ENCODE measurements at places on chromosomes 11 and 22.

DNA sequence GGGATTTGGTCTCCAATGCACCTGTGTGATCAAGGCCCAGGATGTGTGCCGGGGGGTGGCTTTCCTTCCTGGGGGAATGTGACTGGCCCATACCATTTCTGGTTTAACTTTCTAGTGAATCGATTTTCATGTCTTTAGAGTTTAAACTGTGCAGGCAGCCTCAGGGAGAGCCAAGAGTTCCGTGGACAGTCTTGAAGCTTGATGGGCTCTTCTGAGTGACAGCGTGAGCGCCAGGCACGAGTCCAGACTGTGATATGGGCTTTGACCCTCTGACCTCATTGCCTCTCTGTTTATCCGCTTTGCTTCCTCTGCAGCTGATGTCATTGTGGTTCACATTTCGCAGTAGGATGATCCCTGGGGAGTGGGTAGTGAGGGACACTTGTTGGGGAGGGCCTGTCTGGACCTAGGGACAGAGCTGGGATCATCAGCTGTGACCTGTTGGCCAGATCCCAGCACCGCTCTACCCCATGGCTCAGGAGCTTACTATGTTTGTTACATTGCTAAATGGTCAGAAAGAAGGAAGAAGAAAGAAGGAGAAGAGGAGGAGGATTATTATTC lies 80.6 kb upstream of the CLDN5 start:
- H3K36me3 ChIP-seq: no peaks in the 10 kb centered on the region
- no peak overlapping the region for H3K4me3 ChIP-seq
- no peak for DNase-seq
- no peak overlapping the region for H3K27ac ChIP-seq
- no peaks in the 10 kb centered on the region for H3K27me3 ChIP-seq

DNA sequence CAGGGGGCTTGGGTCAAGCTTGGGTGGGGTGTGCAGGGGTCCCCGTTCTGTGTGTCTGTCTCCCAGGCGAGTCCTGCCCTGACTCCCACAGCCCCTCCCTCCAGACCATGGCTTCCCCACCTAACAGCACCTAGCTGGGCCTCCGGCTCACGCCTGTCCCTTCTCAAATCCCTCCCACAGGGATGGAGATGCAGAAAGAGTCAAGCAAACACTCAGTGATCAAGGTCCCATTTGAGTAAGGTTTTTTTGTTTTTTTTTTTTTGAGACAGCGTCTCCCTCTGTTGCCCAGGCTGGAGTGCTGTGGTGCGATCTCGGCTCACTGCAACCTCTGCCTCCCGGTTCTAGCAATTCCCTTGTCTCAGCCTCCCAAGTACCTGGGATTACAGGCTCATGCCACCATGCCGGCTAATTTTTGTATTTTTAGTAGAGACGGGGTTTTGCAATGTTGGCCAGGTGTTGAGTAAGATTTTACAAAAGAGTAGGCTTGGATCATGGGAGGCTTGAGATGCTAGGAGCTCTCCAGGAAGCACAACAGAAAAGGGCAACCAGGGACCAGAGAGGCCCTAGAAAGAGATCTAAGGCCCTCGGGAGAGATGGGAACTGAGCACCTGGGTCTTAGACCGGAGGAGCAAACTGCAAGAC lies 5.7 kb downstream of the APOBEC3D start:
- no peaks in the 10 kb centered on the region for H3K27me3 ChIP-seq
- peaks cover 7% of the 10 kb centered on the region for H3K4me1 ChIP-seq
- H3K27ac ChIP-seq: no peak overlapping the region
- no peaks in the 10 kb centered on the region for H3K36me3 ChIP-seq
- H3K4me3 ChIP-seq: no peak overlapping the region

DNA sequence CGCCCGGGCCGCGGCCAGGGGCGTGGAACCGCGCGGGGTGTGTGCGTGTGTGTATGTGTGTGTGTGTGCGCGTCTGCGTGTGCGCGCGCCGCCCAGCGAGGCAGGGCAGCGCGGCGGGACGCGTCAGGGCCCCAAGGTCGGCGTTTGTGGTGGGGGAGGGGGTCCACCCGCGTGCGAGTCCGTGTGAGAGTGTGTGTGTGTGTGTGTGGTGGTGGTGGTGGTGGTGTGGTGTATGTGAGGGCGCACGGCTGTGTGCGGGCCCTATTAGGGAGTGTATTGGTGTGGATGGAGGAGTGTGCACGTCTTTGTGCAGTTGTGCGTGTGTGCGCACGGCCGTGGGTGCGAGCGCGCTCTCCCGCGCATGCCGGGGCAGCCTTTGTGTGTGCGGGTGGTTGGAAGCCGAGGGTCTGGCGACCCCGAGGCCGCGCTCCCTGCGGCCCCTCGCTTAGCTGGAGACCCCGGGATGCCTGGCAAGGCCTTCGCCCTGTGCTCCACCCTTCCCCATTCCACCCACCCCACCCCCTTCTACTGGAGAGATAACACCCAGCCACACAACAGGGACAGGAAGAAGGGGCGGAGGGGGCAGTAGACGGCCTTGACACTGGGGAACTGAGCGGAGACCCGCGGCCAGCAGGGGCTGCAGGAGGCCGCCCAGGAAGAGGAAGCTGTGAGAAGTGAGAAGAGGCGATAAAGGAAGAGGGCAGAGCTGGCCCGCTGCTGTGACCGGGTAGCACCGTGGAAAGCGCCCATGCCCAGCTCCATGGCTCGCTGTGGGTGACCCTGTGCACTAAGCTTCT lies 528 bp upstream of the ARRB1 start:
- peaks cover 15% of the 10 kb centered on the region for H3K4me1 ChIP-seq
- no peaks in the 10 kb centered on the region for H3K36me3 ChIP-seq
- DNase-seq: no peak

DNA sequence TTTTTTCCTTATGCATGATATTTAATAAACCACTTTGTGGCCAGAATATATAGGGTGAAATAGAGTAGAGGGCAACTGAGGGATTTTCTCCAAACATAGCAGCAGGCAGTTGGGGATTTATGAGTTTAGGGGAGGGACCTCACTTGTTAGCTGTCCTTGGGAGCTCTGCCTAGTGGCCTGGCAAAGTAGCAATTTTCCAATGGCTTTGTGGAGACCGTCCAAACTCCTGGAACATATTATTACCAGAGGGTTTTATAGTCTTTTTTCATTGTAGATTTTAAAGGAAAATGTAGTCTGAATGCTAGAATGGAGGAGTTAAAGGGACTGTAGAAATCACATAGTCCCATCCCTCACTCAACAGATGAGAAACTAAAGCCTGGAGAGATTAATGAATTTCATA lies 32.3 kb downstream of the AMOTL1 start:
- no peaks in the 10 kb centered on the region for H3K36me3 ChIP-seq
- no peaks in the 10 kb centered on the region for H3K4me1 ChIP-seq
- no peak overlapping the region for H3K27ac ChIP-seq
- DNase-seq: no peak
- no peaks in the 10 kb centered on the region for H3K27me3 ChIP-seq
- no peak overlapping the region for H3K4me3 ChIP-seq

GRCh38 chr22:30033901-30034300 lies 46.4 kb upstream of the HORMAD2 start:
- no peaks in the 10 kb centered on the region for H3K27me3 ChIP-seq
- no peaks in the 10 kb centered on the region for H3K4me1 ChIP-seq
- H3K4me3 ChIP-seq: no peak overlapping the region
- H3K27ac ChIP-seq: no peak overlapping the region
- DNase-seq: no peak
- H3K36me3 ChIP-seq: no peaks in the 10 kb centered on the region

DNA sequence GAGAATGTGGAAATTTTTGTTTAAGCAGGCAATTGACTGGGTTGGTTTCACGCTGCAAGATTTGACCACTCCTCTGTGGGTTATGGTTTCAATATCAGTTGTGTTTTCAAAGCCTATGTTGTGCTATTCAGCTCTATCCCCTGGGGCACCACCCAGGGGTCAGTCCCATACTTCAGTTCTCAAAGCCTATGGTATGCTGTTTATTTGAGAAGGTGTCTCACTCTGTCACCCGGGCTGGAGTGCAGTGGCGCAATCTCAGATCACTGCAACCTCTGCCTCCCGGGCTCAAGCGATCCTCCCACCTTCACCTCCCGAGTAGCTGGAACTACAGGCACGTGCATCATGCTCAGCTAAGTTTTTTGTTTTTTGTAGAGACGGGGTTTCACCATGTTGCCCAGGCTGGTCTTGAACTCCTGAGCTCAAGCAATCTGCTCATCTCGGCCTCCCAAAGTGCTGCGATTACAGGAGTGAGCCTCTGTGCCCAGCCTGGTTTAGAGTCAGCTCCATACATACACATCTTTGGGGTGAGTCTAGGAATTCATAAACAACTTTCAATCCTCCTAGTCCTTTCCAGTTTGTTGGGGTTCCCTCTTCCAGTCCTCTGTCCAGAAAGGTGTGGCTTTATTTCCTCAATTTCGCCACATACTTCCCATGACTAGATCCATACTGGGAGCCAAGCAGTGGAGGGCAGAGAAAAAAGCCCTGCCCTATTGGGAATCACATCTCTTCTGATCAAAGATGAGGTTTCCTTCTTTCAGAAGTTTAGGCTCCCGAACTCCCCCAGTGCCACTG lies 35.0 kb upstream of the MAPK1 start:
- no peaks in the 10 kb centered on the region for H3K27me3 ChIP-seq
- no peaks in the 10 kb centered on the region for H3K36me3 ChIP-seq
- DNase-seq: no peak
- H3K27ac ChIP-seq: no peak overlapping the region

- peaks cover 4% of the 10 kb centered on the region for H3K27me3 ChIP-seq
- H3K4me1 ChIP-seq: peaks cover under 1% of the 10 kb centered on the region
- no peak overlapping the region for H3K4me3 ChIP-seq
- no peaks in the 10 kb centered on the region for H3K36me3 ChIP-seq
Observed at GRCh38 chr22:50173311-50173982, 2.9 kb downstream of the PANX2 start.
